Right ventricle myocardium superior (tissue), 1 donor: ENCODE measurements at places on chromosomes 4 and X.
A peak's percentile ranks its signal among the peaks of the same experiment; 100 is the strongest.

GRCh38 chr4:171622729-171623128 is 190.5 kb upstream of the GALNTL6 start:
- DNase-seq: no peak

- no peak for DNase-seq
Measured at GRCh38 chr4:139910106-139910505, 243.9 kb downstream of the MAML3 start.

GRCh38 chr4:89215736-89216135 is 91.9 kb downstream of the GPRIN3 start:
- DNase-seq: no peak

GRCh38 chr4:87122252-87122651 is 98.2 kb downstream of the KLHL8 start:
- DNase-seq: peak; percentile 47

DNA sequence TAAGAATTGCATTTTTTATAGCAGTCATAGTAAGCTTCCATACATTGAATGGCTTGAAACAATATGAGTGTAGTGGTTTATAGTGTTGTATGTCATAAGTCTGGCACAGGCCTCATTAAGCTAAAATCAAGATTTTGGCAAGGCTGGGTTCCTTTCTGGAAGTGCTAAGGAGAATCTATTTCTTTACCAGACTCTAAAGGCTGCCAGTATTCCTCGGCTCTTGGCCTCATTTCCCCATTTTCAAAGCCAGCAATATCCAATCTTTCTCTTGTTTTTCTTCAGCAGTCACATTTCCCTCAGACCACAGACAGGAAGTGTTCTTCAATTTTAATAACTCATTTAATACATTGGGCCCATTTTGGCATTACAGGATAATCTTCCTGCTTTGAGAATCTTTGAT is 1155.5 kb upstream of the PABPC4L start:
- DNase-seq: no peak

DNA sequence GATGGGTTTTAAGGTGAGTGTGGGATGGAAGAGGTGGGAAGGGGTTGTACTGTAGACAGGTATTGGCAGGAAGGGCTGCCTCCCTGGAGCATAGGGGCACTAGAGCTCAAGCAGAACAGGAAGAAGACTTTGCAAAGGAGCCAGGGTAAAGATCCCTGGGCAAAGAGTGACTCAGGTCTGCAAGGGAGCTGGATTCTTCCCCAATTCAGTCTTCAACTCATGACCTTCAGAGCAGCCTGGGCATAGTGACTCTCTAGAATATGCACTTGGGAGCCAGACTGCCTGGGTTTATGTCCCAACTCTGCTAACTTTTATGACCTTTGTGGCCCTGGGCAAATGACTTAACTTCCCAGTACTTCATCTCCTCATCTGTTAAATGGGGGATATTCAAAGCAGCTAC is 4.0 kb downstream of the LONRF3 start:
- DNase-seq: no peak

- no peak for DNase-seq
Measured at GRCh38 chr4:167581449-167581965, 347.2 kb upstream of the SPOCK3 start.

DNA sequence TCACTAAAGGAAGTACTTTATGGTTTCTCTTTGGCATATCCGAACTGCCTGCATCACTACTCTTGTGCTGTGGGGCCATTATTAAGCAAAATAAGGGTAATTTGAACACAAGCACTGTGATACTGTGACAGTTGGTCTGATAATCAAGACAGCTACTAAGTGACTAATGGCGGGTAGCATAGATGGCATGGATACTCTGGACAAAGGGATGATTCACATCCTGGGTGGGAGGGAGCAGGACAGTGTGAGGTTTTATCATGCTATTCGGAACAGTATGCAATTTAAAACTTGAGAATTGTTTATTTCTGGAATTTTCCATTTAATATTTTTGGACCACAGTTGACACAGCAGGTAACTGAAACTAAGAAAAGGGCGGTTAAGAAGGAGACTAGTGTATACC is 52.6 kb upstream of the CITED1 start:
- no peak for DNase-seq

- no peak for DNase-seq
Measured at GRCh38 chrX:136200466-136200865, 50.7 kb downstream of the MAP7D3 start.

DNA sequence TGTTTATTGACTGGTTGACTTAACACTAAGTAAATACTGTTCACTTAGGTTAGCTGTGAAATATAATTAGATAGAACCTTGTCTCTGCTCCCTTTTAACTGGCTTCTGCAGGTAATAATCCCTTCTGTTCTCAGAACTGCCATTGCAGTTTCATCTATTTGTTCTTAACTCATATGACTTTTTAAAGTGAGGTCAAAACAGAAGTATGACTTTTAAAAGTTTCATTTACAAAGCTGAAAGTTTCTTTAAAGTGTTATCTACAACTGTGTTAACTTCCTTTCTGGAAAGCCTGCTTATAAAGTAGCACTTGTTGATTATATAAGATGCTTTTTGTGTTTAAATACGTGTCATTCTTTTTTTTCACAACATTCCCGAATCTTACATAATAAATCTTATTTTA is 127.4 kb downstream of the TET2 start:
- no peak for DNase-seq

DNA sequence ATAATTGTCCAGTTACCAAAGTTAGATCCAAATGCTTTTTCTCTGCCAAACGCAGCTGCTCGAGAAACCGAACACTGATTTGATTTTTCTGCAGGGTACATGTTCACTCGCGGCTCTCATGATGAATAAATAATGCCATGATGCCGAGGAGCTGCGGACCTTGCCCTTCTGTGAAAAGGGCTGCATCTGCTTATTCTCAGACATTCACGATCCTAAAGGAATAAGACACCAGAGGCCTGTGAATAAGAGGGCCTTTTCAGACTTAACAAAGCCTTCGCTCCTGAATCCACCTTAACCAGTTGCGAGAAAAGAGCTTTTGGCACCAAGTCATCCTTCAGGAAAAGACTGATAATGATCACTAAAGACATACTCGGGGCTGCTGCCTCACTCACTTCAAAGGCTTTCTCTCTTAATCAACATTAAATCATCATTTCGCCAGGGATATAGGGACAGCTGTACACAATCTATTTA is 147.5 kb downstream of the FBXO8 start:
- DNase-seq: no peak

DNA sequence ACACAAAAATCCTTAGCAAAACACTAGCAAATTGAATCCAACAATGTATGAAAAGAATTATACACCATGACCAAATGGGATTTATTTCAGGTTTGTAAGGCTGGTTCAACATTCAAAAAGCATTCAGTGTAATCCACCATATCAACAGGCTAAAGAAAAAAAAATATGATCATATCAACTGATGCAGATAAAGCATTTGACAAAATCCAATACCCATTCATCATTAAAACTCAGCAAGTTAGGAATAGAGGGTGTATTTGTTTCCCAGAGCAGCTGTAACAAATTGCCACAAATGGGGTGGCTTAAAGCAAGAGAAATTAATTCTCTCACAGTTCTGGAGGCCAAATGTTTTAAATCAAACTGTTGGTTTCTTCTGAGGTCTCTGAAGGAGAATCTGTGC is 10.7 kb downstream of the VSIG1 start:
- no peak for DNase-seq

- DNase-seq: no peak
Measured at GRCh38 chr4:98987720-98988119, 7.8 kb upstream of the METAP1 start.

DNA sequence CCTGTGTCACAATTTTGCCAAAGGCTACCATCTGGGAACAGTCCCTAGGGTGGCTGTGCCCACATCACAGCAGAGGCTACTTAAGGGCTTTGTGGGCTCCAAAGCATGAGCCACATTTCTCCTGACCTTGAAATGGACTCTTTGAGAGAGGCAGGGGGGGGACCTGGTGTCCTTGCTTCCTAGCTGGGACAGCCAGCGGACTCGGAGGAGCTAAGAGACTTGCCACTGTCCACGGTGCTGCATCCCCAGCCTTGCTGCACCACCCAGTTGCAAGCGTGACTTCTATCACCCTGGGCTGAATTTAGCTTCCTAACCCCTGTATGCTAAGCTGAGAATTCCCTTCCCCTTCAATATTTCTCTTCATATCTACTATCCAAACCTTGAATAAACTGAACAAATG is 99.0 kb downstream of the PHKA2 start:
- no peak for DNase-seq

- DNase-seq: no peak
Measured at GRCh38 chrX:123489011-123489410, 243.8 kb downstream of the THOC2 start.

DNA sequence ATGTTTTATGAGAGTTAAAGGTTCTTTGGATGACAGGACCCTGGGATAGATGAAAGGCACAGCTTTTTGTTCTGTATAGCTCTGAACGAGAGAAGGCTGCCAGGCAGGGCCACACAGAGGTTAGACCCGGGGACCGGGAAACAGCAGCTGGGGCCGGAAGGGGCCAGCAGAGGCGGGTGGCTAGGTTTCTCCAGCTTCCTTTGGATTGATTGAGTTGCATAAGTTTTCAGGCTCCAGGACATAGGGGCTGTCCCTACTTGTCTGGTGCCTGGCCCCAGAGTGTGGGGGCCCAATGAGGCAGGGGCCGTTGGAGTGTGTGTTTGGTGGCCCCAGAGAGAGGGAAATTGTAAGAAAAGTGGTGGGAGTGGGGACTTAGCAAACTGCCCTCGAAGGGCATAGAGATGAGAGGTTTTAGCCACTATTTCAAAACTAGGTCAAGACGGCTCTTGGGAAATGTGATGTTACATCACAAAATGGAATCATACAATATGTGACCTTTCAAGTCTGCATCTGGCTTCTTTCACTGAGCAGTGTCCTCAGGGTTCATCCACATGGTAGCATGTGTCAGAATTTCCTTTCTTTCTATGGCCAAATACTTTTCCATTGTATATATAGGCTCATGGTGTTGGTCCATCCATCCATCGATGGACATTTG is 3.7 kb downstream of the ZFP92 start:
- no peak for DNase-seq

DNA sequence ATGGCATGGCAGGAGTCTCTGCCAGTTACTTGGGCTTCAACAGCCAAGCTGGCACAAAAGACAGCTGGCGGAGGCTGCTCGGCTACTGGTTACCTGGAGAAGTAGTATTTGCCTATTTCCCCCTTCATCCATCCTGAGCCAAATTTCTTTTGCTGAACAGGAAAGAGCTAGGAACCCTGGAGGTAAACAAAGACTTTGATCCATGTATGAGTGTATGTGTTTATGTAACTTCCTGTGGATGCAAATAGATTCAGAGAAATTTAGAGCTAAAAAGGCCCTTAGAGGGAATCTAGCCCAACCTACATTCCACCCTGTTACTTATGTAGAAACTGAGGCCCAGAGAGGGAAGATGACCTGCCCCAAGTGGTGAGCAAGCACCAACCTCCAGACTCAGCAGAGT is 11.2 kb downstream of the AWAT2 start:
- no peak for DNase-seq

DNA sequence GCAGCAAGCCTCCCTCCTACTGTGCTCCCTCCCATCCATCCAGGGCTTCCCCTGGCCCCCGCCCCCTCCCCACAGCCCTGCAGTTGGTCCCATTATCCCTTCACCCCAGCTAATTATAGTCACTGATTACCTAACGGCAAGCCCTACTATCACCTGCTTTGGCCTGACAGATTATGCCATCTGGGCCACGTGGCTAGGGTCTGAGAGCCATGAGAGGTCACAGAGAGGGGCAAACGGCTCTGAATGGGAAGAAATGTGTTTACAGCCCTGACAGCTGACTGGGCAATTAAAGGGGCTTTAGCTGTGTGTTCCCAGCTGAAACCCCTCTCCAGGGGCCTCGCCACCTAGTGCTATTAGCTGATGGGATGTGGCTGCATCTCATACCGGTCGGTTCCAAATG is 134.4 kb upstream of the CPEB2 start:
- DNase-seq: no peak

GRCh38 chr4:8939840-8940742 is 68.5 kb upstream of the HMX1 start:
- DNase-seq: no peak

GRCh38 chr4:119726505-119726904 is 97.9 kb upstream of the PDE5A start:
- DNase-seq: no peak

DNA sequence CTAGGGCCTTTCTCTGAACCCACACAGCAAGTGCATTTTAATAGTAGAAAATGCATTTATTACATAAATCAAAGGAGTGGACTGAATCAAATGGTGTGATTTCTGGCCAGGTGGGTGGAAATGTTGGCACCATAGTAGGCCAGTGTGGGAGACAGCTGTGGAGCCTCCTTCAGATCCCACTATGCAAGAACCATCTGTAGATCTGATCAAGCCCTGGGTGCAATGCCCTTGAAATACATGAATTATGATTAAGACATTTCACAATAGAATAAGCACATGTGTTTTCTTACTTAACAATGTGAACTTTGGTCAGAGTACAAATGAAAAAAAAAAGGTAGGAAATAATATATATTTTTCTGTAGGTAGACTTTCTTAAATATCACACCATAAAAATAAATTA is 204.3 kb downstream of the PCDH7 start:
- no peak for DNase-seq

DNA sequence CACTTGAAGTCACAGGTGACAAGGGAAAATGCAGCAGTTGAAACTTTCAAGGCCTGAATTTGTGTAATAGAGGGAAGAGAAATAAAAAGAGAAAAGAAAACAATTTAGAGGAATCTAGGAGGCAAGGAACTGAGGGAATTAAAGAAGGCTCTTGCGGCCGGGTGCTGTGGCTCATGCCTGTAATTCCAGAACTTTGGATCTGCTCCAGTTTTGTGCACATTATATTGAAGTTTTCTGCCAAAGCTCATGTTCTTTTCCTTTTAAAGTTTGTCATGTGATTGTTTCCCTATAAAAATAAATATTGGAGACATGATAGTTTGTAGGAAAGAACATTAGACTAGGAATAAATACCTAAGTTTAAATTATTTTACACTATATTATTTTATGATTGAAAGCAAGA is 433.9 kb upstream of the CPEB2 start:
- no peak for DNase-seq
